ENCODE measurements at places on chromosomes 2 and 18. TPM values are rescaled to one million over a fixed set of nuclear protein-coding genes. Genes with fewer than 3 reads are reported as not detected.
A peak's percentile ranks its signal among the peaks of the same experiment; 100 is the strongest.

Gene REG1B
- total RNA-seq, result not detected

GRCh38 chr2:99488539-99489062 is 1.2 kb downstream of the REV1 start:
- DNase-seq, result no peak

Gene NMS
- total RNA-seq, result not detected

DNA sequence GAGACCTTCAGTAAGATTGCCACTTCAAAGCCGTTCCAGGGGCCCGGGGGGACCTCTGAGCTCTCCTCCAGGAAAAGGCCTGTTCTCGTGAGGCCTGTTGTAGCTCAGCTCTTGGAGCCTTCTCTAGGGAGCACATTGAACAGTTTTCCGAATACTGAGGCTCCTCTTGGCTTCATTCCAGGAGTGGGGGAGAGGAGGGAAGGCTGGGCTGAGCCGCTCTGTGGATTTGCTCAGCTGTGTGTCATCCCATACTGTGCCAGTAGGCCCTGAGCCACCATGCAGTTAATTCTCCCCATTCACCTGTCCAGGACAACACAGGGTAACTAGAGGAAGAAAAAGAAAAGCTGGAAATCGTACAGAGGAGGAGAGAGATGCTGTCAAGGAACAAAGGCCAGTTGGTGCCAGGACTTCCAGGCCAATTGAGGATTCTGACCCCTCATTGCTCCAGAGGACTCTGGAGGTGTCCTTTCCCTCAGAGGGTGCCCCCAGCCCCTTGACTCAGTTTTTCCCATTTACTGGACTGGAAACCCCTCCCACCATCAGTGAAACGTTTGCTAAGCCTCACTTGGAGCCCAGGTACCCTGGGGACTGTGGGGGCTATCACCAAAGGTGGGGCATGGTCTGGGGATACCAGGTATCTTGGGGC is 41.4 kb downstream of the HS1BP3 start:
- DNase-seq, result peak; percentile 56

Gene SULT1C4
- total RNA-seq, result 14.7 TPM

Gene IL1B
- 2.4 TPM for total RNA-seq

- DNase-seq, result no peak
Observed at GRCh38 chr2:179186126-179186525, 78.5 kb downstream of the SESTD1 start.

GRCh38 chr18:74832999-74833398 is 235.3 kb downstream of the ZNF407 start:
- DNase-seq, result no peak

- DNase-seq, result no peak
Observed at GRCh38 chr2:138794724-138795123, 14.5 kb upstream of the NXPH2 start.

GRCh38 chr2:196128749-196129148 is 42.6 kb downstream of the STK17B start:
- DNase-seq, result no peak

- DNase-seq, result no peak
Observed at GRCh38 chr2:225326969-225327368, 72.5 kb upstream of the NYAP2 start.

DNA sequence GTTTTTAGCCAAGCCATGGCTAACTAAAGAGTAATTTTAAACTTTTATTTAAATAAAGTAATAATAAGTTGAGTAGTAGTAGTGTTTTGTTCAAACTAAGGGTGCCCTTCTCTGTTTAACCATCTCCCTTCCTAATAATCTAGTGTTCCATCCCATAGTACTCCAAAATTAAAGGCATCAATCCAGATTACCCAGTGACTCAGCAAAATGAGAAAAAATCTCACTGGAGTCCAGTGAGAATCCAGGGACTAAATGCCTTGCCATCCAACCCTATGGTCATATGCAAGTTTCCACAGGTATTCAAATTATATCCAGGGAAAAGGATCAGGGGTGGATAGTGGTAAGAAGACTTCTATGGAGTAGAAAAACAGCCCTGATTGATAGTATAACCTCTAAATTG is 19.6 kb upstream of the VRK2 start:
- no peak for DNase-seq

Gene EMILIN1
- 66.1 TPM for total RNA-seq

Gene ERFE
- total RNA-seq, result 0.30 TPM

DNA sequence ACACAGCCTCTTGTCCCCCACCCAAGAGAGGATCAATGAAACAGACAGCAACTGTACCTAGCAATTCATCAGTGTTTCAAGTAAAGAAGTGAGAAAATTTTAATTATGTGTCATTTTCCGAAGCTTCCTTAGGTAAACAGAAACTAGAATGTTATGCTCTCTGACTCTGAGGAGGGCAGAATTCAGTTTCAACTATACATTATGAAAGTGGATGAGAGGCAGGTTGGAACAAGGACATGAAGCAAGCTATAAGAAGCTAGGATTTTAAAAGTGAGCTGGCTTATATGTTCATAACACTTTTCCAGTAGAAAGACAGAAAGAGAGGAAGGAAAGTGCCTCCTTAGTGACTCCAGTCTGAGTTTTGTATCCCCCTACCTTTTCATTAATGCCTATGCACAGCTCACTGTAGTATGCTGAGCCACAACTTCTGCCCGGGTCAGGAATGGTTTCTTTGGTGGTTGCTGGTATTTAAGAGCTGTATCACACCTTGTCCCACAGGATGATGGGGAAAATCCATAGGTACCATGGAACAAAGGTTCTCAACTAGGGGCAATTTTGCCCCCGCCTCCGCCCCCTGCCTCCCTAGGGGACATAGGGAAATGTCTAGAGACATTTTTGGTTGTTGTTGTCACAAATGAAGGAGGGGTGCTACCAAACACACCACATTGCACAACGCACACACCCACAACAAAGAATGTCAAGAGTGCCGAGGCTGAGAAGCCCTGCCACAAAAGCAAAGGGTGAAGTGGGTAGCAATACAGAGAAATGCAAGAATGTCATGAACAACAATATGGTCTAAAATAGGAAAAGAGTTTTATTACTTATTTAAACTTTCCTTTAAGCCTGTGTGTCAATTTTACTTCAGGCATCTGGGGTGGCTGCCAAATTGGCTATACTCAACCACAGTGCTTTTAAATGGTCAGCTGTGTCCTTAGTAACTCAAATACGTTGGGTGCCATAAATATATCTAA is 161.0 kb upstream of the ZFP36L2 start:
- no peak for DNase-seq

Gene SP140
- total RNA-seq, result 0.49 TPM

Gene KCMF1
- 31.9 TPM for total RNA-seq

Gene RGPD3
- 0.30 TPM for total RNA-seq

- no peak for DNase-seq
Observed at GRCh38 chr2:225288986-225289385, 110.5 kb upstream of the NYAP2 start.
